ENCODE measurements at places on chromosomes 2 and 18.

DNA sequence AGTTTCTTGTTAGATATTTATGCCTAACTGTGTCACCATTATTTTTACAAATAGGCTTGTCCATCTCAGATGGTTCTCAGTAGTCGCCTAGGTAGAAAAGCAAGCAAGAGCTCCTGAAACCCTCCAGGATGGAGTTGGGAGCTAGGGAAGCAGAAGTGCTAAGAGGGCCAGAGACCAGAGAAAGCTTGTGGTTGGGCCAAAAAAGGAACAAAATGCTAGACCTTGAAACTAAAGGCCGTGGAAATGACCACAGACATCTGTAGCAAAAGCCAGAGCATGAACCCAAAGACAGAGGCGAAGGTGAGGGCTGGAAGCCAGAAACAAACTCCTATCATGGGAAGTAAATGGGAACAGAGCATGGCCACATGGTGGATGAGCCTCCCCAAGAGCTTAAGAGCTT, 29.9 kb upstream of the RMDN2 start:
- DNase-seq = no peak

GRCh38 chr18:911486-911885, 6.8 kb downstream of the ADCYAP1 start:
- no peak for DNase-seq

GRCh38 chr18:7488571-7488970, 78.5 kb upstream of the PTPRM start:
- DNase-seq = no peak

- no peak for DNase-seq
Observed at GRCh38 chr2:156181208-156181607, 151.3 kb downstream of the NR4A2 start.

- no peak for DNase-seq
Observed at GRCh38 chr2:184890311-184890710, 292.0 kb downstream of the ZNF804A start.

DNA sequence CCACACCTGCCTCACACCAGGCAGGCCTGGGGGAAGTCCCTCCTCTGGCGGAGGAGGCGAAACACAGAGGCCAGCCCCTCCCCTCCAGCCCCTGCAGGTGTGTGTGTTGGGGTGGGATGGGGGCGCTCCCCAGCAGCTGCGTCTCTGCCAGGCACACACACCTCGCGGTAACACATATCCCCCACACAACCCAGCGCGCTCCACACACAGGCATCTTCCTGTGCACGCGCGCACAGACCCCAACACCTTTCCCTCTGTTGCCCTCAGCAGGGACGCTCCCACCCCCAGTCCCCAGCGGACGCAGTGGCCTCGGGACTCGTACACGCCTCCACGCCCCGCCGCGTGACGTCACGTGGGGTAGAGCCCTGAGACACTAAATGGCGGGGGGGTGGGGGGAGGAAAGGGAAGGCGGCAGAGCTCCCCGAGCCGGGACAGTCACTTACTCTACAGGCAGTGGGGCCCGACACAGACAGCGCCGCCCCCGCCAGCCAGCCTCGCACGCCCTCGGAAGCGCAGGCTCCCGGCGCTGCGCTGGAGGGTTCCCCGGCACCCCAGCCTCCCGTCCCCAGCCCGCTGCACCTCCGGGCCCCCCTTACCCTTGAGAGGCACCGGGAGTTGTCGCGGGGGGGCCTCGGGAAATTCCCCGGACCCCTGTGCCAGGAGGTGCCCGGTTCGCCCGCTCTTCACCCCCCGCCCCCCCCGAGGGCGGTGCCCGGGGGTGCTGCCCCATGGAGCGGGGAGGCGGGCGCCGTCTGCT, at the start of gene WNT10A:
WNT10A (plus strand) TSS at position 751 of the 757 bp plus-strand sequence. CDS start 144 bp downstream, outside the sequence.
- peak; percentile 77 for DNase-seq

DNA sequence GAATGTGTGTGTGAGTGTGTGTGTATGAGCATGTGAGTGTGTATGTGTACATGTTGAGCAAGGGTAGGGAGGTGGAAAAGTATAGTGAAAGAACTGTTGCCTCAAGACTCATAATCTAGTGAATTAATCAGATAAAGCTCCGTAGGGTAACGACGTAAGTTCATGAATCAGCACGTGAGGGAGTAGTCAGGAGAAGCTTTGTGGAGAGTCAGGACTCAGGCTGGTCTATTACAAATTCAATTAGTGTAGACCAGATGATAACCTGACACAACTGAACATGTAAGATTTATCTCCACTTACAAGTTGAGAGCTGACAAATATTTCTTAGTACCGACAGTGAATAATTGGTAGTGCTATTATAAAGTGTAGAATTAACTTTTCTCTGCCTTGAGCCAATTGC, 194.5 kb downstream of the RAD51AP2 start:
- DNase-seq = no peak
